HepG2 (cell line): ENCODE measurements at places on chromosomes 13 and 19. TPM values are rescaled to one million over a fixed set of nuclear protein-coding genes. Genes with fewer than 3 reads are reported as not detected.

GRCh38 chr19:46744005-46744691 lies 1.7 kb upstream of the FKRP start:
- DNase-seq = no peak

GRCh38 chr19:55178781-55179599 lies 1.1 kb downstream of the SYT5 start:
- DNase-seq = peak; percentile 34

The IRGC gene
- not detected in 2 replicates for total RNA-seq

- peak; percentile 33 for DNase-seq
Observed at GRCh38 chr19:14450168-14450874, 17.2 kb downstream of the PKN1 start.

GRCh38 chr13:34003656-34004055 lies 185.7 kb downstream of the RFC3 start:
- DNase-seq = no peak

DNA sequence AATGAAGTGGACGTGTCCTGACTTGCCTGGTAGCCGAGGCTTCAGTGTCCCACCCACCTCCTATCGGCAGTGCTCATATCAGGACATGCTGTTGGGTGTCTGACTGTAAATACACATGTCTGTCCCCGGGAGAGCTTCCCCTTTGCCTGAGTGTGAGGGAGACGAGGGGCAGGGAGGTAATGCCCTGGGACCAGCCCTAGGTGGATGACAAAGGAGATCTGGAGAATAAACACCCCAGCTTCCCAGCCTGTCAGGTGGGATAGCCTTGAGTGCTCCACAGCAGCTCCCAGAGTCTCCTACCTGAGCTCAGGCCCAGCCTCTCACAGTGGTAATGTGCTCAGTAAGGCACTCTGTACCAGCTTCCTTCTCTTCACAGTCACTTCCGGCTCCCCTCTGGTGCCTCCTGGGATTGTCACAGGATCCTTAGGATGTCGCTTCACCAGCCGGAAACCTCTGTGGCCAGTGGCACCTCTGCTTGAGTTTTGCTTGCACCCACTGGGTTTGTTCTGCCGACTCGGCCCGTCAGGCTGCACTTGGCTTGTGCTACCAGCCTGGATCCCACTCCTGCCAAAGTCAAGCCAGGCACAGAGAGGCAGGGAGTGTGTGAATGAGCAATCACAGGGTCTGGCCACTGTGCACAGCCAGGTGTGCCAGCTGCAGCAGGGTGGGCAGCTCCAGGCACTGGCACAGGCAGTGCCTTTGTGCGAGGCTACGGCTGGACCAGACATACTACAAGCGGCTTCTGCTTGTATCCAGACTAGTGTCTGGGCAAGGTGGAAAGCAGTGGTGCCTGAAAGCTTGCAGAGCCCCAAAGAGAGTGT lies 54.4 kb upstream of the RGCC start:
- DNase-seq = peak; percentile 29

The LAIR1 gene
- 0.70 and 1.2 TPM in 2 replicates for total RNA-seq

The NLRP5 gene
- total RNA-seq = not detected in 2 replicates

DNA sequence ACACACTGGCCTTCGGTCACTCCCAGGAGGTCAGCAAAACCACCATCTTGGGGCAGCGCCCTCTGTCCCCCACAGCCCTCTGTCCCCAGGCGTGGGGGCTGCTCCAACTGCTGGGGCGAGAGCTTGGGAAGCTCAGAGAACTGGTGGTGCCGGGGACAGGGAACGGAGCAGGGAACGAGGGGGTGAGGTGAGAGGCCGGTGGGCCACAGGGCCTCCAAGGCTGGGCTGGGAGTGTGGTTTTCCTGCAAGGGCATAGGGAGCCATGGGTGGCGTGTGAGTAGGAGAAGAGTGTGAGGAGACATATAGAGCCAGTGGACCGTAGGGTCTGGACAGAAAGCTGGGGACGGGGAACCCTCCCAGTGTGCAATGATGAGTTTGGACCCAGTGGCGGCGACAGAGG lies 34.1 kb downstream of the F2RL3 start:
- DNase-seq = no peak

The CCDC124 gene
- total RNA-seq = 14.9 and 16.3 TPM in 2 replicates

The CATSPERD gene
- not detected in 2 replicates for total RNA-seq

- DNase-seq = no peak
Observed at GRCh38 chr13:111924678-111925075, 142.3 kb upstream of the SOX1 start.

The DLL3 gene
- total RNA-seq = 0.35 and 0.53 TPM in 2 replicates

DNA sequence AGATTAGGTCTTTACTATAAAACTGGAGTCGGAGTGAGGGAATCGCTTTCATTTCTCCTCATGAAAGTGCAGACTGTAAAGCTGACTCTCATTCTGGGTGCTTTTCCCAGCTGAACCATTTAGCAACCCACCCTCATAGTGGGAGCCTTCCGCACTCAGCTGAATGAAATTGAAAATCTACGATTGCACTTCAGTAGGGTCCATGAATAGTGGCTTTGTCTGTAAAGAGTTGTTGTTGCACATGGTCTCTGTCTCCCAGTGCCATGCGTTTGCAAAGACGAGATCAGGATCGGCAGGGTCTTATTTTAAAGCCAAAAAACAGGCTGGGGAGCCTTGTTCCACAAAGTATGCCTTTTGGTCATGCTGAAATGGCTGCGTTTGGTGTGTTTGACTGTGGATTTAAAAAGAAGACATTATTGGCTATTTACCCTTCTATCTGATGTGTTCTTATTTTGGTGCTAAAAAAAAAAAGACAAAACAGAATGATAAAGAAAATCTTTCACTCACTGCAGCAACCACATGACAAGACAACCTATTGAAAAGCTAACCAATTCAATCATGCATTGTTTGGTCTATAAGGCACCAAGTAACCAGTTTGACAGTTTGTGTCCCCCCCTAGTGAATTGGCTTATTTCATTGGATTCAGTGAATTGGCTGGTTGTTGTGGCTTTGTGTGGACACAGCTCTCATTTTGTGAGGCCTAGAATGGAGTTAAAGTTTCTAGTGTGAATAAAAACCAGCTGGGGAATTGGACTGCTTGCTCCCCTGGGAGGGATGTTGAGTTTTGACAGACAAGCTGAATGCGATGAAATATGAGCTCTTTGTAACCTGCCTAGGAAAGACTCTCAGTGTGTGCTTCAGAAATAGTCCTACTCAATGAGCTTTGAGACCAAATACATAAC lies 65.6 kb downstream of the ARHGAP35 start:
- no peak for DNase-seq

- no peak for DNase-seq
Observed at GRCh38 chr19:2070436-2070827, 19.4 kb upstream of the MKNK2 start.

DNA sequence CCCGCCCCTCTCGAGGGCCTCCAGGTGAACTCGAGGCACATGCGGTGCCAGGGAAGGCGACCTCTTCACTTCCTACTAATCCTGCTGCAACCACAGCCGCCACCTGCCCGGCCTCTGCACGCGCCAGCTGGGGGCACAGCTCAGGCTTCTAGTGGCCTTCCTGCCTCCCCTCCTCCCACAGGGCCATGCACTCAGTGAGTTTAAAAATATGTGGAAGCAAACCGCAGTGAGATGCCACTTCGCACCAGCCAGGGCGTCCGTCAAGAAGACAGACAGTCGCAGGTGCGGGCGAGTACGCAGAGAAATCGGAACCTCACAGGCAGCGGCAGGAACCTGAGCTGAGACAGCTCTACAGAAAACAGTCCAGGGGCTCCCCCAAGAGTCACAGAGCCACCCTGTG lies 10.4 kb downstream of the LMNB2 start:
- no peak for DNase-seq

- no peak for DNase-seq
Observed at GRCh38 chr13:35954207-35954560, 177.0 kb downstream of the DCLK1 start.

DNA sequence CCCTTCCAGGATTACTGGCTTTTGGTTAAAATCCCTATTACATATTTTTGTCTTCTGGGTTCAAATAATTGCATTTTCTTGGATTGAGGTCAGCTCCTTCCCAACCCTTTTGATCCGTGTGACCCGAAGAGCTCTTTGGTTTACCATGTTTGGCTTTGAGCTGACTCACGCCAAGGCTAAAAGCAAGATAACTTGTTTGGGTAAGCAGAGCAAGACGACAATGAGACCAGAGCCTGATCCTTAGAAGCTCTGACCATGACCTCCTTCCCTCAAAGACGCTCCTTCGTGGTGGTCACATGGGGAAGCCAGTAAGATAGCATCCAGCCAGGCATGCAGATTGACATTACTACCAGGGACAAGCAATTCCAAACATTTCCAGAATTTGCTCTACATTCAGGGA lies 153.8 kb downstream of the DCT start:
- DNase-seq = no peak

DNA sequence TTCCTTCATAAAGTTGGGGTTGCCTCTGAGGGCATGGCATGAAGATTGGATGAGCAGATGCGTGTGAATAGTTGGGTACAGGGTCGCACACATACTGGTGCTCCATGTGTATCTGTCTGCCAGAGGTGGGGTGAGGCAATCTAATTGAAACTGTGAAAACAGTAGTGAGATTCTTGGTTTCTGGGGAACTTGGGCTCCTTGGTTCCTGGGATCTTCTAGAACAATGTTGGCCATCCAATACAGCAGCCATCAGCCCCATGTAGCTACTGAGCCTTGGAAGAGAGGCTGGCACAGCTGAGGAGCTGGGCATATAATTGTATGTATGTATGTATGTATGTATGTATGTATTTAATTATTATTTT lies 616 bp downstream of the FCHO1 start:
- no peak for DNase-seq

The IL17D gene
- 1.6 and 2.2 TPM in 2 replicates for total RNA-seq

- peak; percentile 47 for DNase-seq
Observed at GRCh38 chr19:45587873-45588272, 3.3 kb upstream of the OPA3 start.

The B3GNT8 gene
- total RNA-seq = 1.9 and 2.3 TPM in 2 replicates
